ENCODE measurements at places on chromosomes 16 and 17.
A peak's percentile ranks its signal among the peaks of the same experiment; 100 is the strongest.

GRCh38 chr16:73179705-73180331 is 131.9 kb upstream of the ZFHX3 start:
- DNase-seq: peak; percentile 87

DNA sequence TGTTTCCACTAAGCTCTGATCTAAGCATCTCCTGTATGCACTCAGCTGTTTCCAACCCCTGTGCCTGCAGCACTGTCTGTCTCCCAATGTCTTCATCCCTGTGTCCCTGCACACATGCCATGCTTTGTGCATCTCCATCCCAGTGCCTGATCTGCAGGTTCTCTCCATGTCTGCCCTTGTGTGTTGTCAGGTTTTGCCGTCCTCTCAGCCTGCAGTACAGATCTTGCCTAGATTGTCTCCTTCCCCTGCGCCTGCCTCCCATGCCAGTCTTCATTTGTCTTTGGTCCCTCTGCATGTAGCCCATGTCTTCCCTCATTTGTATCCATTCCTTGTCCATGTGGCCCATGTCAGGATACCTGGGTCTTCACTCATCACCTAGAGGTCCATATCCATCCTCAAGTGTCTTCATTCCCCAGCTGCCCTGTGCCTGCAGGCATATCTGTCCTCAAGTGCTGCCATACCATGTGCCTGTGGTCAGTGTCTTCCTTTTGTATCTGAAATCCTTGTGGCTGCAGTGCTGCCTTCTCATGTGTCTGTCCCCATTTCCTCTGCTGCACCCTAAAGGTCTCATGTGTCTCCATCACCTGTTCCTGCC is 71.5 kb downstream of the TNFRSF13B start:
- DNase-seq: no peak

DNA sequence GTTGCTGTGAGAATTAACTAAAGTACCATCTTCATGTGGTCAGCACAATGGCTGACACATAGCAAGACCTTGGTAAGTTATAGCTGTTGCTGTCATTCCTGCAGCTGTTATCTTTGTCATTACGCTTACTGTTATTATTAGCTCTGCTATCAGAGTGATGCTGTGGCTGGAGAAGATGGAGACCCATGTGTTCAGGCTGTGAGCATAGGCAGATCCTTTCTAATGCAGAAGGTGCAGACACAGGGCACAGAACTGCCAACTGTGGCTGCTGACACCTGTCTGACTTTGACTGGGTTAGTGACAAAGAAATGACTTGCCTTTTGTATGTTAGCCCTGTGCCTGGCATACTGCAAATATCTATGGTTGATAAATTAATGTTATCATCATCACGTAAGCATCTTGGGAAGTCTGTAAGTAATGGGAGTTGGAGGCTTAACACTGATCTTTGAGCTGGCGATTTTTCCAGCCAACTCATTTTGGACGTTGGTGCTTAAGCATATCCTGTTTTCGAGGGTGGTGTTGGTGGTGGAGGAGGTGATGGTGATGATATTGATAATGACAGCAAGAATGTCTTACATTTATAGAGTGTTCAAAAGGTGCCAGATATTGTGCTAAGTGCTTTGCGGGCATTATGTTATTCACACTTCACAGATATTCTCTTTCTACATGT is 695.3 kb downstream of the WWOX start:
- DNase-seq: no peak

- no peak for DNase-seq
Observed at GRCh38 chr17:3271072-3271848, 26.9 kb downstream of the OR3A1 start.

DNA sequence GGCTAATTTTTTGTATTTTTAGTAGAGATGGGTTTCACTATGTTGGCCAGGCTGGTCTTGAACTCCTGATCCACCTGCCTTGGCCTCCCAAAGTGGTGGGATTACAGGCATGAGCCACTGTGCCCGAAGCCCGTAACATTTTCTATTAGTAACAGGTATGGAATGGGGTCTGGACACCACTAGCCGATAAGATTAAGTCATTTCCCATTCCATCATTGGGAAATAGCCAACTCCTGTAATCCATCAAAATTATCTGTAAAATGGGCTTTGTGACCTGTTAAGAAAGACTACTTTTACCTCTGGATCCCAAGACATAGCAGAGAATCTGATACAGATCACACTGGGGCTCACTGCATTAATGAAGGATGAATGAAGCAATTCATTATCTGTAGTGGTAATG is 3.9 kb upstream of the LUC7L3 start:
- no peak for DNase-seq

GRCh38 chr17:9772658-9773057 is 18.7 kb downstream of the DHRS7C start:
- DNase-seq: no peak

GRCh38 chr17:7839876-7840261 is 5.9 kb downstream of the KDM6B start:
- DNase-seq: no peak

DNA sequence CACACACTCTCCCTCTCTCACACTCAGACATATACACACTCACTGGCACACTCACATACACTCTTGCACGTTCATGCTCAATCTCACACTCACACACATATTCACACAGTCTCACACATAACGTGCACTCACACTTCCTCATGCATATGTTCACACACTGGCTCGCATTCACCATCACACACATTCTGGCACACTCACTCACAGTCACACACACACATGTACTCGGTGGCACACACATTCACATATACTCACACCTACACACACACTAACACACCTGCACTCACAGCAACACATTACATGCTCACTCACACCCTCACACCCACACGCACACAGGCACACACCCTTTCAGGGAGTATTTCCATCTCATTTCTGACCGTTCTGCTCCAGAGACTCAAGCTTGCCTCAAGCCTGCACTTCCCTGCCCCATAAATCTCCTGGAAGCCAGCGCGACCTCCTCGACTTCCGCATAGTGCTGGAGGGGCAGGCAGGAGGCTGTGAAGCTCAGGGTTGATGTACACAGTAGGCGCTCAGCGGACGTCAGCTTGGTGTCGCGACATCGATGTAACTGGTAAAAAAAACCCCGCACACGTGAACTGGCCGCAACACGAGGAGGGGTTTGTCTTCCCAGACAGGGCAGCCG is 66.7 kb upstream of the FOXF1 start:
- no peak for DNase-seq

GRCh38 chr17:10197721-10198508 is 491 bp downstream of the GAS7 start:
- DNase-seq: no peak
